ENCODE measurements at places on chromosomes 2 and 18. TPM values are rescaled to one million over a fixed set of nuclear protein-coding genes. Genes with fewer than 3 reads are reported as not detected.

MAL gene
- total RNA-seq, result not detected

ANKRD36B gene
- 31.6 TPM for total RNA-seq

SERPINB2 gene
- 3.5 TPM for total RNA-seq

CD207 gene
- not detected for total RNA-seq

ALMS1 gene
- 24.0 TPM for total RNA-seq

CFC1 gene
- not detected for total RNA-seq

ACTG2 gene
- not detected for total RNA-seq

GPR39 gene
- 16.4 TPM for total RNA-seq
